ENCODE measurements at places on chromosomes 16 and 17.
A peak's percentile ranks its signal among the peaks of the same experiment; 100 is the strongest.

DNA sequence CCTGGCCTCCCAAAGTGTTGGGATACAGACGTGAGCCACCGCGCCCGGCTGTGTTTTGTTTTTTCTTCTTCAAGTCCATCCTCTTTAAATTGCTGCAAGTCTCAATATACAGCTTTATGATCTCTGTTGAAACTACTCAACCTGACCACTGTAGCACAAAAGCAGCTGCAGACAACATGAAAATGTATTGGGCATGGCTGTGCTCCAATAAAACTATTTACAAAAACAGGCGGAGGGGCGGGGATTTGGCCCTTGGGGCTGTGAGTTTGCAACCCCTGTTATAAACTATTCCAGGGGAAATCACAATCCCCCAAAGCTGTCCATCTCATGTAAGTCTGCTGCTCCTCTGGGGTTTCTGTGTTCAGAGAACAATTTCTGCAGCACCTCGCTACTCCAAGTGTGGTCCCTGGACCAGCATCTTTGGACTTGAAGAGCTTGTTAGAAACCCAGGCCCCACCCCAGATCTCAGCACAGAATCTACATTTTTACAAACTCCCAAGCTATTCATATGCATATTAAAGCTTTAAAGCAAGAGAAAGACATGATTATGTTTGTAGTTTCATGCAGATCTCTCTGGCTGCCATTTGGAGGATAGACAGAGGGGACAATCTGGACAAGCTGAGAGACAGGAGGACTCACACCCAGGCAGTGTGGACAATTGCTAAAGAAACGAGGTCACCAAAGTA lies 33.6 kb downstream of the TEKT5 start:
- no peak for DNase-seq

DNA sequence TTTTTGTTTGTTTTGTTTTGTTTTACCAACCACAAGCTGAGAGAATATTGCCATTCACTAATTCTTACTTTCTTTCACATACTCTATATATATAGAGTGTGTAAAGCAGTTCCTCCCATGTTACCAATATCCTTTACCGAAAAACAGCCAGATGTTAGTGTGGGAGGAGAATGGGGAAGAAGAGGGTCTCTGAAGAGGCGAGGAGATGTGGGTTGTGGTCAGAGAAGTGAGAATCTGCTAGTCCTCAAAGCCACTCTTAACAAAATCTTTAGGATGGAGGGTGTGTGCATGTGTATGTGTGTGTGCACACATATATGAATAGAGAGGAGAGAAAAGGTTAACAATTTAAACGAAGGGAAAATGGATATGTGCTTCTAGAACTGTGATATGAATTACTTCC lies 80.6 kb downstream of the TUBD1 start:
- DNase-seq = no peak

- DNase-seq = peak; percentile 14
Observed at GRCh38 chr17:57861000-57861789, 11.4 kb upstream of the MRPS23 start.

- peak; percentile 50 for DNase-seq
Observed at GRCh38 chr16:19135896-19136438, 22.2 kb downstream of the ITPRIPL2 start.

DNA sequence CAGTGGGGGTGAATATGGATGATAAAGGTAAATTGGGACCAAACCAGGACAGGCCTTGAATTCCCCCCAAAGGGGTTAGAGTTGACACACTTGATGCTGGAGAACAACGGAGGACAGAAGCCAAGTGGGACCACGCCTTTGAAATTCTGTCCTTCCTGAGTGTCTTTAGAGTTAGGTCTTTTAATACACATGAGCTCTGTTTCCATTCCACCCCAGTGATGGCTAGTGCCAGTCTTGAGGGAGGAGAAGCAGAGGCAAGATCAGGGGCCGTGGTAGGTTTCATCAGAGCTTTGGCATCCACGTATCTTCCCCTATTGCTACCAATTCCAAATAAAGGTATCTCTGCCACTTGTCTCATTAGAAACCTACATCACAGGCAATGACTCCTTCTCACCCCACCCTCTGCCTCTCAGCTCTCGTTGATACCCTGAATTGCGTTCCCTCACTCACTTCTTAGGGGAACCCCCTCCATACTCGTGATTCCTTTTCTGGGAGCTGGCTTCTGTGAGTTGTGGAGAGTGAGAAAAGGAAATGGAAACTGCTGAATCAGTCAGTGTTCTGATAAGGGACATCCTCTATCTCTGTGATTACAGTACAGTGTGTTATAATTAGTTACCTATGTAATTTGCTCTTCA lies 2.4 kb upstream of the CCL3L1 start:
- no peak for DNase-seq

DNA sequence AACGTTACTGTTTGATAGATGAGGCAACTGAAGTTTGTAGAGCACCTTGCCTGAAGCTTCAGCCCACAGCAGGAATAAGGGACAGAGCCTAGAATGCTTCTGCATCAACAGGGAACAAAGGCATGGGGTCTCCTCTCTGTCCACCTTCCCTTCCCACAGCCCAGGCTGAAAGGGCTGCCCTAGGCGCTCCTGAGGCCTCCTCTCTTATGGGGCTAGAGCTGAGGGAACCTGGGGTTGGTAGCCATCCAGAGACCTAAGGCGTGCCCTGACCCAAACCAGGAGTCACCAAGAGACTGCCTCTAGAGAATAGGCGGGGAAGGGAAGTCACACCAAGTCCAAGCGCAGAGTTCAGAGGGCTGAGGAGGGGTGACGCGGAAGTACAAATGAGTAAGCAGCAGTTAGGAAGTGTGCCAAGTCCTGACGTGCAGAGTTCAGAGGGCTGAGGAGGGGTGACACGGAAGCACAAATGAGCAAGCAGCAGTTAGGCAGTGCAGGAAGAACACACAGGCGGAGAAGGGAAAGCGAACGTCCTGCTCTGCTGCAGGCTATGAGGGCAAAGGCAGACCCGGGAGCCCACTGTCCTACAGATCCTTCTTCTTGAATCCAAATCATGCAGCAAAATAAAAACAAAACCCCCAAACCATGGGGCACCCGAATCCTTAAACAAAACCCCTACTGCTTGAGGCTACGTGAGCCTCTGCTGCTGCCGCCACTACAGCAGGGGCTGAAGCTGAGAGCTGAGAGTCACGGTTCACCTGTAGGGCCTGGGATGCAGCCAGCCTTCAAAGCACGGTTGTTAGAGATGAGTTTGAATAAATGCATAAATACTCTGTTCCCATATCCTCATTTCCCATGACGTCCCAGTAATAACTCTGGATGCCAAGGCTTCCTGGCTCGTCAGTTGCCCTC lies 2.7 kb upstream of the SPG7 start:
- DNase-seq = no peak

- peak; percentile 35 for DNase-seq
Observed at GRCh38 chr17:3913531-3914311, 2.5 kb downstream of the P2RX1 start.

- no peak for DNase-seq
Observed at GRCh38 chr17:54920819-54921218, 20.2 kb downstream of the TOM1L1 start.

DNA sequence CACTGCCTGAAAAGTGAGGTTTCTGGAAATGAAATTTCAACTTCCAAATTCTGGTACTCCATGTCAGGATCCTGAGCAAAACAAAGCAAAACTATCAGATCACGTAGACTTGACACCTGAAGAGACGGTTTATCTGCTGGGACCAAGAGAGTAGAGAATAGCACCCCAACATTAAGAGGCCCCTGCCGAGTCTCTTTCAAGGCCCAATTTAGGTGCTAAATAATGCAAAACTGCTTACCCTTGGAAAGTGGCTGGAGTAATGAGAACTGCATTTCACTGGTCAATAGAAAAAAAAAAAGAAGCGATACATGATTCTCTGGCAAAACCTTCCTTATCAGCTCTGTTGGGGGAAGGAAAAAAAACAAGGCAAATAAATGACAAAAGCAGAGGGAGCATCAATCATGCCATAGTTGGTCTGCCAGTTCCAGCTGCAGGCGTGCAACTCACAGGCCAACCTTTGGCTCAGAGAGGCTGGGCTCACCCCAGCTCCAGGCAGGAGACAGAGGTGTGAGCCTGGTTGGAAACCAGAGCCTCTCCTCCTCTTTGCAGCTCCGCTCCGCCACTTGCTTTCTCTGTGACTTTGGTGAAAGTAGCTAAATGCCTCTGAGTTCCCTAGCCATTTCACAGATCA lies 595.2 kb downstream of the TOX3 start:
- DNase-seq = no peak

GRCh38 chr17:58338841-58339754 lies 10.5 kb upstream of the TSPOAP1 start:
- DNase-seq = no peak
